ENCODE measurements at places on chromosomes 5 and 9.

GRCh38 chr5:65971643-65972042 lies 45.3 kb downstream of the ERBIN start:
- no peak for DNase-seq

GRCh38 chr5:135921388-135921787 lies 25.7 kb upstream of the IL9 start:
- no peak for DNase-seq

DNA sequence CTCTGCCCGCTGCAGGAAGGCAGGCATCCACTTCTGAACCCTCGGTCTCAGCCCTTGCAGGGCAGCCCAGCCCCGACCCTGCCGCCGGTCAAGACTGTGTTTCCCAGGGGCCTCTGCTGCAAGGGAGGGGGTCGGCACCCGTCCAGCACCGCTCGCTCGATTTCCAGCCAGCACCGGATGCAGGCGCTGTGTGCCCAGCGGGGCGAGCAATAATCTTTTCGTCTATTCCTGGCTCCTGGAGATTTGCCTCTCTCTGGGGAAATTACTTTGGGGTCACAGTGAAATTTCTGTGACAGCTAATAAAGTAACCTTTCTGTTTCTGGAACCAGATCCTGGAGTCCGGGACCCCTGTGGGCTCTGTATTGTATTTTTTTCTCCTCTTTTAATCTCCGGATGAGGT lies 155.3 kb downstream of the COL23A1 start:
- no peak for DNase-seq

DNA sequence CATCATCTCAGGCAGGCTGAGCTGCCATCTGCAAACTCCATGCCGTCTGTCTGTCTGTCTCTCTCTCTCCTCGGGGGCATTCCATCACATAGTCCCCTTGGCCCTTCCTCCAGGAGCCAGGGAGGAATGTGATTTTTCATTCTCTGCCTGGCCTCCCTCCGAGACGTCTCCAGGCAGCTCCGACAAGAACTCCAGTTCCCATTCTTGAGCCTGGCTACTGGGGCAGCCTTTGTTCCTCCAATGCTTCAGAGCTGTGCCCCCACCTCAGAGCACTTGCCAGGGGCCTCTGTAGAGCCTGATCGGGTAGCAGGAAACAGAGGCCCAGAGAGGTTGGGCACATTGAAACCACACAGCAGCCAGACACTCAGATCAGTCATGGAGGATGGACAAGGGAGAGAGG lies 74.0 kb downstream of the COL27A1 start:
- DNase-seq = no peak

Data from NCI-H524 (cell line).